ENCODE measurements at places on chromosomes 2 and 18. TPM values are rescaled to one million over a fixed set of nuclear protein-coding genes. Genes with fewer than 3 reads are reported as not detected.

- DNase-seq: no peak
- H3K4me1 ChIP-seq: no peaks in the 10 kb centered on the region
- H3K36me3 ChIP-seq: no peaks in the 10 kb centered on the region
- H3K27me3 ChIP-seq: no peaks in the 10 kb centered on the region
- no peak overlapping the region for H3K4me3 ChIP-seq
- no peak overlapping the region for H3K27ac ChIP-seq
These were observed 92.7 kb downstream of the MRO start for GRCh38 chr18:50726960-50727589.

DNA sequence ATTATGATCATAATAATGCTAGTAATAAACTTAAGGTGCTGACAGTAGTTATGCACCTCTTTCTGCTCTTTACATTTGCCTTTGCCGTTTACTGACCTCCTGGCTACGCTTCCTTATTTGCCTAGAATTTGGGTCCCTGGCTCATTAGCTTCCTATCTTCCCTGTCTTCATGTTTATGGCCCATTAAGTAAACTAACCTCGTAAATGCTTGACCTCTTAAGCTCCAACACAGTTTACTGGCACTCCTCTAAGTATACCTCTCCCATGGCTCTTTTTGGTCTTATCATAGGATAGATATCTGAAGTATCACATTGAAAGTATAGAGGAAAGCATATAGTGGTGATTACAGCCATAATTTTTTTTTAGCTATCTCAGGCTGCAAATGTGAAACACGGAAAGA is 657.3 kb upstream of the SLC39A10 start:
- no peaks in the 10 kb centered on the region for H3K27me3 ChIP-seq
- H3K27ac ChIP-seq: no peak overlapping the region
- no peaks in the 10 kb centered on the region for H3K4me1 ChIP-seq

DNA sequence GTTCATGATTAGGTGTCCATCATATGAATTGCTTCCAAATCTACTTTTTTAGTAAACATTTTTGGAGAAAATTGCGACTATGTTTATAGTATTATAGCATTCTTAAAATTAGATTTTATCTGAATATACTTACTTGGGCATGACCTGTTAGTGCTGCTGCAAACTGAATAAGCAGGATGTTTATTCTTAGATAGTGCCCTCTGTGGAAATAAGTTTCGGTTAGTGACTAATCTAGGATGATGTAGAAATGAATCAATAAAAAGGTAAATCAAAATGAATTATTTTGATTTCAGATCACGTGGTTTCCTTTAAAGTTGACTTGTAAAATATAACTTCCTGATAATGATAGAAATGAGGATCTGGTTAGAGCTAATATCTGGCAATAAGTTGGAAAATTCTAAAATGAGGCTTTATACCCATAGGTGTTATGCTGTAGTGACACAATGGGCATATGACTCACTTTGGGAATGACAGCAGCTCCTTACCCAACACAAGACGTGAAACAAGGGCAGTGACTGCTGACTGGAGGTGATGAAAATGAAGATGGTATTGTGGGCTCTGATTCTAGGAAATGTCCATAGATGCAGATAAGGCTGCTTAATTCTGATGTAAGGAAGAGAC is 165.8 kb upstream of the TCF4 start:
- no peak for DNase-seq
- no peaks in the 10 kb centered on the region for H3K27me3 ChIP-seq
- H3K36me3 ChIP-seq: no peaks in the 10 kb centered on the region
- no peak overlapping the region for H3K4me3 ChIP-seq

- H3K27me3 ChIP-seq: no peaks in the 10 kb centered on the region
- no peak for DNase-seq
- no peak overlapping the region for H3K27ac ChIP-seq
- H3K36me3 ChIP-seq: peaks cover 7% of the 10 kb centered on the region
- H3K4me3 ChIP-seq: no peak overlapping the region
- no peaks in the 10 kb centered on the region for H3K4me1 ChIP-seq
These were observed 67.0 kb downstream of the TTC21B start for GRCh38 chr2:165886487-165887146.

DNA sequence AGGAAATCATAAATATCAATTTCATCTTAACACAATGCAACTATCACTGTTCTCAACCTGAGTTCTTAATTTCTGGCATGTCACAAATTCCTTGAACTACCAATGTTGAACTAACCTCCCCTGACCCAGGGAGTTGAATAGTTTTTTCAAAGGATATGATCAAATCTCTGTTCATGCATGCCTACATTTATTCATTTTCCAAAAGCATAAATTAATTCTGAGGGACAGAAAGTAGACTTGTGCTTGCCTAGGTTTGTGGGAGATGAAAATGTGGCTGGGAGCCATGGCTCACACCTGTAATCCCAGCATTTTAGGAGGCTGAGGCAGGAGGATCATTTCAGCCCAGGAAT is 175.7 kb downstream of the TGIF1 start:
- DNase-seq: no peak
- peak overlapping the region; percentile 16 for H3K27ac ChIP-seq
- no peaks in the 10 kb centered on the region for H3K36me3 ChIP-seq
- H3K4me1 ChIP-seq: no peaks in the 10 kb centered on the region
- H3K27me3 ChIP-seq: no peaks in the 10 kb centered on the region

GRCh38 chr2:86254576-86255538 is 55.6 kb downstream of the MRPL35 start:
- no peaks in the 10 kb centered on the region for H3K36me3 ChIP-seq
- DNase-seq: peak; percentile 69
- no peaks in the 10 kb centered on the region for H3K4me1 ChIP-seq
- H3K27ac ChIP-seq: peak overlapping the region; percentile 67
- no peak overlapping the region for H3K4me3 ChIP-seq

- no peak overlapping the region for H3K4me3 ChIP-seq
- no peak overlapping the region for H3K27ac ChIP-seq
- H3K4me1 ChIP-seq: no peaks in the 10 kb centered on the region
- no peak for DNase-seq
These were observed 8.7 kb upstream of the ACSL3 start for GRCh38 chr2:222851956-222852617.

- H3K27me3 ChIP-seq: no peaks in the 10 kb centered on the region
- H3K27ac ChIP-seq: no peak overlapping the region
- no peaks in the 10 kb centered on the region for H3K4me1 ChIP-seq
- H3K36me3 ChIP-seq: no peaks in the 10 kb centered on the region
- no peak overlapping the region for H3K4me3 ChIP-seq
These were observed 8.5 kb downstream of the KLHL30 start for GRCh38 chr2:238146884-238147544.

- peak overlapping the region; percentile 23 for H3K27ac ChIP-seq
- DNase-seq: no peak
- H3K4me1 ChIP-seq: no peaks in the 10 kb centered on the region
- no peaks in the 10 kb centered on the region for H3K27me3 ChIP-seq
These were observed 1.3 kb downstream of the RAB31 start for GRCh38 chr18:9709304-9709877.

DNA sequence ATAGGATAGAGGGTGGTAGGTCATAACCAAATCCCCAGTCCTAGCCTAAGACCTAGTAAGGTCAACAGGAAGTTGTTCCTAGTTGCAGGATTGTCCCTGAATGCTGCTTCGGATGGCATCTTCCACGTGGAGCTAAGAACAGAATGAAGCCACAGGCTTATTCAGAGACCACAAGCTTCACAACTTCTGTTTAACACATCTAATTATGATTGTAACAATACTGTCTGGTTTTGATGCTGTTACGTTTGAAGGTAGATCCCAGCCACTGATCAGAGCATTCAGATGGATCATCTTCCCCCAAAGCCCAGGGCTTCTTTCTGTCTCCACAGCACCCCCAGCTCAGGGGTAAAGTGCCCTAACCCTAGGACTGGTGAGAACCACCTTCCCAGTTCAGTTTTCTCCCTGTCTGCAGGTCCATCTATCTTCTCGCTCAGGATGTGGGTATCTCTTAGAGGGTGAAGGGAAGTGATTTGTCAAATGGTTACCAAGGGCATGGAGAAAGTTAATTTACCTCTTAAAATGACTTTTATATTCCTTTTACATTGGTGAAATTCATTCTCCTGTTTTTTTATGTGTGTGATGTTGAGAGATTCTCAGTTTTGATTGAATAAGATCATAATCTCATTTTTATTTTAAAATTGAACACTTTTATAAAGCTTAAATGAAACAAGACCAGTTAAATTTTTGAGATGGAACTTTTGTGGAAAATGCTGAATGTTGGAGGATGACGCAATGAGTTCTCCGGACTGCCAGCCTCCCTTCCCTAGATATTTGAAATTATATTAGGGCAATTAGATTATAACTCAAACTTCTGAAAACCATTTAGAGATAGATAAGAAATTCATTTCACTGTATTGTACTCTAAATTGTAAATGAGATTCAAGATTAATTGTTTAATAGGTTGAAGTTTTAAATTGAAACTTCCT is 66.5 kb downstream of the RHBDD1 start:
- no peak for DNase-seq
- H3K4me3 ChIP-seq: no peak overlapping the region
- no peak overlapping the region for H3K27ac ChIP-seq

- H3K4me3 ChIP-seq: no peak overlapping the region
- no peaks in the 10 kb centered on the region for H3K36me3 ChIP-seq
- DNase-seq: no peak
These were observed 398.9 kb downstream of the XIRP2 start for GRCh38 chr2:167287212-167287611.

The POTEF gene
- total RNA-seq: 3.3 TPM

The GREB1 gene
- 83.6 TPM for total RNA-seq

The CDCA7 gene
- total RNA-seq: 3.2 TPM
